ENCODE measurements at places on chromosomes 12 and 14.
A peak's percentile ranks its signal among the peaks of the same experiment; 100 is the strongest.

DNA sequence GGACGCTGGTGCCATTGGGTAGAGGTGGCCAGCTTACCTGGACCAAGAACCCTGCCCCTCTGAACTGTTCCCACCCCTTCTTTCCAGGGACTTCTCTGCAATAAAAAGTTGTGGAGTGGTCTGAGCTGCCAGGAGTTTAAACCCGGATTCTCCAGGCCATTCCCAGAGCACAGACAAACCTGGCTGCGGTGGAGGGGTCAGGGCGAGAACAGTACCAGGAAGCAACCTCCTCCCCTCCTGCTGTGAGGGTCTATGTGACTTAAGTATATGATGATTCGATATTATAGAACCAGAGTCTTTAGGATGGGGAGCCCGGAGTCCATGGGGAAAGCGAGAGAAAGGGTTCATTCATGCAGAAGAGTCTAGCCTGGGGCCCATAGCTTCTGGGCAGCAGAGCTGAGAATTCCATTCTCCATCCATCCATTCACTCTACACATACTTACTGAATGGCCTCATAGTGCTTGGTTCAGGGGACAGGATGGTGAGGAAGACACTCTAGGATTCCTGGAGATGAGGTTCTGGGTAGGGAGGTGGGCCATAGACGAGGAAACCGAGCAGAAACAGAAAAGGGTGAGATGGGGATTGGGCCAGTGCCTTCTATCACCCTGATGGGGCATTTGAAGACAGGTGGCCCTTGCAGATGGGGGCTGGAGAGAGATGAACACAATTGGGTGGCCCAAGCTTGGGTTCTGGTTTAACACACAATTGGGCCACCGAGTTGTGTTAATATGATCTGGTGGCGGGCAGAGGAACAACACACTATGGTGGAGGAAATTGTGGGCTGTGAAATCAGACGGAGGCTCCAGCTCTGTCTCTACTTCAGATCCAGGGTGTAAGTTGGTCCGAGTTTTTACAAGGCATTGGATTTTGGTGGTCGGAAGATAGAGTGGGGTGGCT is 5.2 kb downstream of the KRT86 start:
- DNase-seq: no peak

- DNase-seq: no peak
Observed at GRCh38 chr12:101746196-101746595, 6.9 kb upstream of the SYCP3 start.

GRCh38 chr14:37051680-37052079 is 120.7 kb downstream of the SLC25A21 start:
- no peak for DNase-seq

- DNase-seq: no peak
Observed at GRCh38 chr12:87119713-87120112, 863.5 kb upstream of the MGAT4C start.

DNA sequence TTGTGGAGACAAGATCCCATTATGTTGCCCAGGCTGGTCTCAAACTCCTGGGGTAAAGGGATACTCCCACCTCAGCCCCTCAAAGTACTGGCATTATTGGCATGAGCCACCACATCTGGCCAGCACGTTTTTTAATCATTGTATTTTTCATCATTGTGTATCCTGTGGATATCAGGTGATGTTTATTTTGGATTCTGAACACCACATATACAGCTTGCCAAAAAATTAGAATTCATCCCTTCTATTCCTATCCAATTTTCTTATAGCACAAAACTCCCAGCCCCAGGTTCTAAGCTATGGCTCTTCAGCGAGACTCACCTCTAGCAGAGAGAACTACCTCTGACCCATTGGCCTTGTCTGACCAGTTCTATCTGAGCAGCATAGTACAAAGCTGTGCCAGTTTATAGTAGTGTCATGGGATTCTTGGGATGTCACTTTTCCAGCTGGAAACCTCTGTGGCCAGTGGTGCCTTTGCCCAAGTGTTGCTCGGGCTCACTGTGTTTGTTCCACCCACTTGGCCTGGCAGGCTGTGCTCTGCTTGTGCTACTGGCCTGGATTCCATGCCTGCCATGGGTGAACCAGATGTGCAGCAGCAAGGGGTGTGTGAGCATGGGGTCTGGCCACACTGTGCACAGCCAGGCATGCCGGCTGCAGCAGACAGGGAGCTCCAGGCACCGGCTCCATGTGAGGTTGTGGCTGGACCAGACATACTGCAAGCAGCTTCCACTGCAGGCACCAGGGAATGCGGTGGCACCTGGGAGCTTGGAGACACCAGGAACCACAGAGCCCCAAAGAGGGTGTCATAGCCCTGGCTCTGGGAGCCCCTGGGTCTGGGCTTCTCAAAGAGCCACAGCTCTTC is 37.2 kb downstream of the TIMELESS start:
- no peak for DNase-seq

DNA sequence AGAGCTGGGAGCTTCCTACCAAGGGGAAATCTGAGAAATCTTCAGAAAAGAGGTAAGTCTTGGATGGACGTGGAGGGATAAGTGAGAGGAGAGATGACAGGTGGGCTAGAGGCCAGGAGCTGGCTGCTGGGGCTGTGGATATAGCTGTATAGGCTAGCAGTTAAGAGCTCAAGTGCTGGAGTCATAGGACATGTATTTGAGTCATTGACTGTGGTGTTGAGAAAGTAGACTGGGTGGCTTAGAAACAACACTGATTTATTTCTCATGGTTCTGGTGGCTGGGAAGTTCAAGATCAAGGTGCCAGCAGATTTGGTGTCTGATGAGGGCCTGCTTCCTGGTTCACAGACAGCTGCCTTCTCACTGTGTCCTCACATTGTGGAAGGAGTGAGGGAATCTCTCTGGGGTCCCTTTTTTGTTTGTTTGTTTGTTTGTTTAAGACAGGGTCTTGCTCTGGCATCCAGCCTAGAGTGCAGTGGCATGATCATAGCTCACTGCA is 151.1 kb upstream of the FUT8 start:
- peak; percentile 70 for DNase-seq

GRCh38 chr14:69711881-69712560 is 54.9 kb upstream of the SRSF5 start:
- DNase-seq: no peak

GRCh38 chr14:26427097-26427496 is 170.7 kb downstream of the NOVA1 start:
- peak; percentile 26 for DNase-seq

DNA sequence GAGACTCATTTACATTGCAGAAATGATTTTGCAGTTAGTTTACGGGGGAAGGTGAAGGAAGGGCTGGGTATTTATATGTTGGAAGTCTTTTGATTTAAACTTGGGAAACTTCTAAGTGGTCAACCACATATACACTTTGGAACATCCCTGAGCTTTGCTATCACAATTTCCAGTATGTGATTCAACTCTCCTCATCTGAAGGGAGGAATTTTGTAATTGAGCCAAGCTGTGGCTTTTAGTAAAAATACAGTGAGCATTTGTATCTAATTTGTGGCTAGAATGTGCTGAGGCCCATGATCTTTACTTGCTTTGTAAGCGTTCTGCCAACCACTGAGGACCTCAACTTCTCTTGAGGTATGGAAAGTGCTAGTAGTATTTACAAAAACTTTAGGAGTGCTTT is 235.0 kb upstream of the PDZRN4 start:
- DNase-seq: no peak

- no peak for DNase-seq
Observed at GRCh38 chr12:32482226-32482625, 82.9 kb downstream of the FGD4 start.

- DNase-seq: peak; percentile 67
Observed at GRCh38 chr12:642633-643474, 20.4 kb downstream of the NINJ2 start.

- DNase-seq: no peak
Observed at GRCh38 chr12:125860672-125861288, 795.5 kb downstream of the AACS start.

GRCh38 chr14:92973798-92974372 is 50.9 kb downstream of the CHGA start:
- no peak for DNase-seq

DNA sequence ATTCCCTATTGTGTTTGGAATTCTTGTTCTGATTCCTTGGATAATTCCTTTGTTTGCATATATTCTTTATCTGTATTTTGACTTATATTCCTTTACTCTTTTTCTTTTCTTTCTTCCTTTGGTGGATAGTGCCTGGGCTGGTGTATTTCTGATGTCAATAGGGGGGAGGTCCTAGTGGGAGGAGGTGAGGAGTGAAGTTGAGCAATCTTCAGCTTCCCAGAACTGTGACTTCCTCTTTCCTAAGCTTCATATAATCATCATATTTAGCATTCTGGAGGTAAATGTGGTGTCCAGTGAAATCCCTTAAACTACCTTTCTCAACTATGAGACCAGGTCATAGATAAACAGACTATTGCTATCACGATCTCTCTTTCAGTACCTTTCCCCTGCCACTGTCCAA is 29.6 kb upstream of the TBPL2 start:
- no peak for DNase-seq

- no peak for DNase-seq
Observed at GRCh38 chr14:74507085-74507484, 13.5 kb downstream of the ISCA2 start.

GRCh38 chr12:663293-663871 is at the start of gene NINJ2:
Gene NINJ2 (minus strand): TSS chr12:663445. CDS start chr12:663360, 85 bp downstream.
- DNase-seq: no peak

- DNase-seq: no peak
Observed at GRCh38 chr12:117718141-117718540, 250.6 kb downstream of the KSR2 start.

DNA sequence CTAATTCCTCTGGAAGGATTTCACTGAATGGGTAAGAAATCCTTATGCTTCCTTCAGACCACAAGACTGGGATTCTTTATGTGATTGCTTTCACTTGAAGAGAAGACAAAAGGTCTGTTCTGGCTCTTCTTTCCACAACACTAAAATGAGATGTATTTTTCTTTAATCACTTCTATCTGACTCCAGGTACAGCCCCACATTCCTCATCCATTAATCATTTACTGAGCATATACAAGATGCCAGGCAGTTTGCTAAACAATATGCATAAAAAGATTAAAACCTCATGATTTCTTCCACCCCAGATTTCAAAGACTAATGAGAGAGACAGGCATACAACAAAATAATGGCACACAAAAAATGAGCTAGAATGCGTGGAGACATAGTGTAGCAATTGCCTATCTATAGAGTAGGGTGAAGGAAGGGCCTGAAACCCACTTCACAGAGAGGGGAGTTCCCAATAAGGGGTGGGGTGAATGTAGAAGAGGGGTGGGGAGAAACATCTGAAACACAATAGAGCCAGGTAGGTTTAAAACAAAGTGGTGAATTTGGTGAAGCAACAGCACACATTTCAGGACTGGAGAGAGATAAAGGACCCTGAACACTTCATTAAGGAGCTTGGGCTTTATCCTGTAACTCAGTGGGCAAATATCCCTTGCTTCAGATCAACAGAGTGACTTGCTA is 65.1 kb upstream of the PRB2 start:
- DNase-seq: no peak

DNA sequence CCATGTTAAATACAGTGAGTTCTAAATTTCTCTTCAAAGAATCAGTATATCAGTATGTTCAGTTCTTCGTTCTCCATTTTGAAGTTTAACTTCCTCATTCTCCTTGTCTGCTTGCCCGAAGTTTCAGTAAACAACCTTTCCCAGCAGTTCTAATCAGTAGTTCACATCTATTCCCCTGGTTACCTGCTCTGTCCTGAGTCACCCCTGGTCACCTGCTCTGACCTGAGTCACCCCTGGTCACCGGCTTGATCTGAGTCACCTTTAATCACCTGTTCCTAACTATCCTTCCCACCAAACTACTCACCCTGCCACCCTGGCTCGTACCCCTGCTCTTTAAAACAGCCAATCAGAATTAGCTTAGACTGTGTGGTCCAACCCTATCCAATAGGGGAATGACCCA is 9.4 kb upstream of the OR10G3 start:
- DNase-seq: no peak

- DNase-seq: no peak
Observed at GRCh38 chr12:6866163-6866919, 990 bp upstream of the TPI1 start.

DNA sequence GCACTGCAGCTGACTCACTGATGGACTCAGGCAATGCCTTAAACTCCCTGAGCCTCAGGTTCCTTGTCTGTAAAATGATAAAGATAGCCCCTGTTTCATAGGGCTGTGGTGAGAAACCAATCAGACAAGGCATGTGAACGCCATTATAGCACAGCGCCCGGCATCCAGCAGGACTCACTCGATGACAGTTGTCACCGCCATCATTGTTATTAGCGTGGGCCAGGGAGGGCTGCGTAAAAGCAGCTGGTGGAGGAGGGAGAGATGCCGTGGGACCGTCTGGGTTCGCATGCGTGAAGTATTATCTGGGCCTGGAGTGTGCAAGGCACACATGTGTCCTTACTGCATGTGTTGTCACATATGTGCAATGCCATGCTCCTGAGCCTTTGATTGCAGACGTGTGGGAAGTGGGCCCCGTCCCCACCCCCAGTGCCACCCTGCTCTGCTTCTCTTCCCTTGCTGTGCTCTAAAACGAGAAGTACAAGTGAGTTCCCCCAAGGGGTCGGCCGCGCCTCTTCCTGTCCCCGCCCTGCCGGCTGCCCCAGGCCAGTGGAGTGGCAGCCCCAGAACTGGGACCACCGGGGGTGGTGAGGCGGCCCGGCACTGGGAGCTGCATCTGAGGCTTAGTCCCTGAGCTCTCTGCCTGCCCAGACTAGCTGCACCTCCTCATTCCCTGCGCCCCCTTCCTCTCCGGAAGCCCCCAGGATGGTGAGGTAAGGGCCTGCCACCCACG is at the start of gene PTPN6:
PTPN6 (plus strand) TSS at position 546 of the 730 bp plus-strand sequence; CDS start at position 703, 157 bp downstream.
- no peak for DNase-seq
